ENCODE measurements at places on chromosomes 16 and 17.

DNA sequence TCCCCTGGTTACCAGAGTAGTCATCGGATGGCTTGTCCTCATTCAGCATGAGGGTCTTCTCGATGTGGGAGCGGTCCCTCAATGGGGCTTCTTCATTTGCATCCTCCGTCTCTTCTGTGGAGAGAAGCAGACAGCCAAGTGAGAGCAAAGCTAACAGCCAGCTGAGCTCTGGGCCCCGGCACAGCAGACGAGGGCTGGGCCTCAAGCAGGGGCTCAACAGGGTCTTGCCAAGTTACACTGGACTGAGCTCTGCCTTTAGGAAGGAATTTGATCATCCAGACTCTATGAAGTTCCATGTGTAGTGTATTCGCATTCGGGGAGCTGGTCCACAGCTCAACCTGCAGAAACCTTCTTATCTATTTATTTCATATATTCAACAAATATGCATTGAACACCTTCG lies 37.4 kb downstream of the SRL start:
- no peak for DNase-seq

DNA sequence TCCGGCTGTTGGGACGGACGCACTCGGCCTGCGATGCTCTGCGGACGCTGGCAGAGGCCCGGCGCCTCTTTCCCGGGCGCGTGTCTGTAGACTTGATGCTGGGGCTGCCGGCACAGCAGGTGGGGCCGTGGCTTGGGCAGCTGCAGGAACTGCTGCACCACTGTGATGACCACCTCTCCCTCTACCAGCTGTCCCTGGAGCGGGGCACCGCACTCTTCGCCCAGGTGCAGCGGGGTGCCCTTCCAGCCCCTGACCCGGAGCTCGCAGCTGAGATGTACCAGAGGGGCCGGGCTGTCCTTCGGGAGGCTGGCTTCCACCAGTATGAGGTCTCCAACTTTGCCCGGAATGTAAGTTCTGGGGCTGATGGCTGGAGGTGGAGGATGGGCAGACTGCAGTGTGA lies 3.5 kb downstream of the RSAD1 start:
- DNase-seq = no peak

DNA sequence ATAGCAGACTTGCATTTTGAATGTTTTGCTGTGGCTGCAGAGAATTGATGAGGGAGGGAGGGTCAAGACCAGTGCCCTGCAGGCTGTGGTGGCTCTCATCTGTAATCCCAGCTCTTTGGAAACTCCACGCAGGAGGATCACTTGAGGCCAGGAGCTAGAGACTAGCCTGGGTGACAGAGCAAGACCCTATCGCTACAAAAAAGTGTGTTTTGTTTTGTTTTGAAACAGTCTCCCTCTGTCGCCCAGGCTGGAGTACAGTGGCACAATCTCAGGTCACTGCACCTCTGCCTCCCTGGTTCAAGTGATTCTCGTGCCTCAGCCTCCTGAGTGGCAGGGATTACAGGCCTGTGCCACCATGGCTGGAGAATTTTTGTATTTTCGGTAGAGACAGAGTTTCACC lies 1.9 kb upstream of the UBE2G1 start:
- DNase-seq = no peak

GRCh38 chr16:30083216-30084055 lies 7.6 kb downstream of the PPP4C start:
- DNase-seq = no peak

DNA sequence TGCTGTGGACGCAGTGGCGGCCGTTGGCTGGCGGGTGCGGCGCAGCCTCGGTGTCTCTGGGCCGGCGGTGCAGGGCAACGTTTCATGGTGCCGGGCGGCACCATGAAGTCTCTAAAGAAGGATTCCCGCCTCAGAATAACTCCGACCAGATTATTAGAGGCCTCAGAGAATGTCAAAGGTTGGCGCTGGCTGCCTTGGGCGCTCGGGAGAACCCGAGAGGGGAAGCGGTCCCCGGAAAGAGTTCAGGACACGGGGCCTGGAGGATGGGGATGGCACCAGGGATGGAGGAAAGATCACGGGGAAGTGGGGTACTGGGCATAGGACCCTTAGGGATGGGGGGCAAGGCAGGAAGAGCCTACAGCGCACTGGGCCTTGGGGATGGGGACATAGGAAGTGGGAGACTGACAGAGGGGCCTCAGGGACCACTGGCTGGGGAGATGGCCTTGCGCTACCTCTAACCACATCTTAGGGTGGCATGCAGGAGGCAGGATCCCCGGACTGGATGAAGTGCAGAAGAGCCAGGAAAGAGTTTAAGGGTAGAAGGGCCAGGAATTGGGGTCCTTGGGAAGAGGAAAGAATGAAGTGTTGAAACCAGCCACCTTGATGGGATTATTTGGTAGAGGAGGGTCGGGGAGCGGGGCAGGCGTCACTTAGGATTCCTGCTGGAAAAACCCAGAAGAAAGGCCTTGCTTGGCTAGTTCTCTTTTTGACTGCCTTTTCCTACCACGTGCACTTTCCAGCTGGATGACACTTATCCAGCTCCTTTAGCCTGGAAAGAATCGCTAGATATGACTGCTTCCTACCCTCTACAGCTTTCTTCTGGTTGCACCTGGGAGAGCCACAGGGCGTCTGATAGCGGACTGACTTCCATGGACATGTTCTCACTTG lies 578 bp downstream of the MYCBPAP start:
- no peak for DNase-seq

GRCh38 chr16:79006765-79007164 lies 593.8 kb downstream of the MAF start:
- DNase-seq = no peak

GRCh38 chr17:5560361-5560988 lies 23.8 kb downstream of the NLRP1 start:
- DNase-seq = no peak

GRCh38 chr17:36524428-36524876 lies 10.2 kb downstream of the MYO19 start:
- DNase-seq = no peak

DNA sequence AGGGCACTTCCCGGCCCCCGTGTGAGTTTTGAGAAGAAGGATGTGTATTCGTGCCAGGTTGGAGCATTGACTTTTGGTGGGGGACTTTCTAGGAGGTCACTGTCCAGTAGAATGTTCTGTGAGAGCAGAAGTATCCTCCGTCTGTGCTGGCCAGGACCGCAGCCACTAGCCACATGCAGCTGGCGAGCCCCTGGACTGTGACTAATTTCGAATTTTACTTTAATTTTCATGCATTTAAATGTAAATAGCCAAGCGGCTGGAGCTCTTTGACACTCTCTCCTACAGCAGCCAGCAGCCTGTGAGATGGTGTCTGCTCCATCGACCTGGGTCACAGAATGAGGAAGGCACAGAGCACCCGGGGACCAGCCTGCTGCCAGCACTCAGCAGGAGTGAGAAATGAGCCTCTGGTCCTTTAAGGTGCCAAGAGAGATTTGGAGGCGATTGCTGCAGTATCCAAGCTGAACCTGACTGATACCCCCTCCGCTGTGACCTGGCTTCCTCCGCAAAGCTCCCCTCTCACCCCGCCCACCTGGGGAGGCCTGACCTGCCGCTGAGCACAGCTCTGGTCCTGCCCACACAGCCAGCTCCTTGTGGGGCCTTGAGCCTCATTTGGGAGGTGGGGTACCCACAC lies 7.8 kb downstream of the ATP2A3 start:
- DNase-seq = no peak

- DNase-seq = no peak
Observed at GRCh38 chr16:19008245-19009169, 24.8 kb downstream of the TMC7 start.

DNA sequence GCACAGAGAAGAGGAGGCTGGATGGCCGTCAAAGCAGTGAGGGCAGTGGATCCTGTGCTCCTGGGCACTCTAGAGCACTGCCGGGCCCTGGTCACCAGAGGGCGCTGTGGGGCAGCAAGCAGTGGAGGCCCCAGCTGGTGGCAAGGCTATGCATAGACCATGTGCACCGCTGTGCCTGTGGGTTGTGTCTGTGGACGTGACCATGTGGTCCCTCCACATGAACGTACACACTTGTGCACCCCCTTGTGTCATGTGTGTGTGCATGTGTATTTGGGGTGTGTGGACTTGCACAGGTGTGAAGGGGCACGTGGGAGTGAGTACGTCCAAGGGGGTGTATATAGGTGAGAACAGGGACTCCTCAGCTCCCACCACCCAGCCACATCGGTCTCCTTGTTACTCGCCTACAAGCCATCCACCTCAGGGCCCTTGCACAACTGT lies 4.4 kb upstream of the MAP2K3 start:
- DNase-seq = peak; percentile 88

GRCh38 chr16:4450931-4451519 lies 23.4 kb downstream of the NMRAL1 start:
- DNase-seq = no peak

Data from stimulated activated CD4-positive, alpha-beta T cell treated with anti-CD3 and anti-CD28 coated beads, TNF-alpha, amount 100 ng/mL, for 1 hour (primary cell).